ENCODE measurements at places on chromosomes 3 and 15.

DNA sequence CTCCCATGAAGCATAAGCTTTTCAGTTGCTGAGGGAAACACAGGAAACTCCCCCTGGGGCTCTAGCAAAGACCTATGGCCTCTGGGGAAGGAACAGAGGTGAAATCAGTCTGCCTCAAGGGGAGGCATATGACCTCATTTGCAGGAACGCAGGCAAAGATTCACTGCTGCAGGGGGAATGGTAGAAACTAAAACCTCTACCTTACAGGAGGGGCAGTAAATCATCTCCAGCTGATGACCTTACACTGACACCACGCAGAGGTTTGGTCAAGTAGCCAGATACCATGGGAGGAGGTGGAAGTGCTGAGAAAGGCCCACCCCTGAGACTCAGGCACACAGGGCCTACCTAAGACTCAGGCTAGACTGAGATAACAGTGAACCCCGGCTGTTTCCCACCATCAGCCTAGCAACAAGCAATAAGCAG lies 81.1 kb downstream of the RAD18 start:
- no peak for DNase-seq

DNA sequence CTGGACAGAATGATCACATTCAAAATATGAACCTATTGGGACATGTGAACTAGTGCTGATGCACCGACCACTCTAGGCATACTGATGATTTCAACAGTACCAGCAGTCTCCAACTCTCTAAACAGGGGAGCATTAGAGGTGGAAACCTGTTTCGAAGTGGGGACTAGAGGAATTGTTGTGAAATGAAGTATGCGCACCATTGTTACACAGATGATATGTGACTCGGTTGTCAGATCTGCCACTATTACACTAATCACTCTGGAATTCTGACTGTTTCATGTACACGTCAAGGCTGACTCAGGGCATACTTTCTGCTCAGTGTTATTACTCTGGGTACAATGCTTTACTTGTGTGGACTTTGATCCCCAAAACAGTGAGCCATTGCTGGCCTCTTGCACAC lies 198.2 kb upstream of the UBE2E2 start:
- no peak for DNase-seq

GRCh38 chr3:188361888-188362287 lies 207.9 kb downstream of the LPP start:
- DNase-seq = peak; percentile 43

DNA sequence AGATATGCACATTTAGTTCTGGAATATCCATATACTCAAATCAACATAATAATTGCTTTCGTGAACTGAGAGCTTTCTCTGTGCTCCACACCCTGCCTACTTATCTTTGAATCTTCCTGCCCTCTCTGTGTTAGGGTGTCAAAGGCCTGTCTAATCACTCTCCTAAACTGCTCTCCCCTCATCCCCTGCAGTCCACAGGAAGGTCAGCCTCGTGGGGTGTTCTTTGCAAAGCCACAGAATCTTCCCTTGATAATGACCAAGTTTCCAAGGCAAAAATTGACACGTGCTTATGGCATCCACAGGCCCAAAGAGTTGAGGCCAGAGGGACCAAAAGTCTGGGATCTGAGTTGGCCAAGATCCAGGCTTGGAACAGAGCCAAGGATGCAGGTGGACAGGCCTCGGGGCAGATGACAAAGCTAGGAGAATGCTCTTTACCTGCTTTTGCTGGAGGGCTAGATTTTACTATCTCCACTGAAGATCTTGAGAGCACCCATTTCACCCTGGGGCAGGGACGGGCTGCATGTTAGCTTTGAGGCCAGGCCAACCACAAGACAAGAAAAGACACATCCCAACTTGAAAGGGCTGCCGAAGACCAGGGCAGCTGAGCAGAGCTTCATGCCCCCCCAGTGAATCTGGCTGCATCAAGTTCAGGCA lies 20.4 kb downstream of the BHLHE40 start:
- no peak for DNase-seq

DNA sequence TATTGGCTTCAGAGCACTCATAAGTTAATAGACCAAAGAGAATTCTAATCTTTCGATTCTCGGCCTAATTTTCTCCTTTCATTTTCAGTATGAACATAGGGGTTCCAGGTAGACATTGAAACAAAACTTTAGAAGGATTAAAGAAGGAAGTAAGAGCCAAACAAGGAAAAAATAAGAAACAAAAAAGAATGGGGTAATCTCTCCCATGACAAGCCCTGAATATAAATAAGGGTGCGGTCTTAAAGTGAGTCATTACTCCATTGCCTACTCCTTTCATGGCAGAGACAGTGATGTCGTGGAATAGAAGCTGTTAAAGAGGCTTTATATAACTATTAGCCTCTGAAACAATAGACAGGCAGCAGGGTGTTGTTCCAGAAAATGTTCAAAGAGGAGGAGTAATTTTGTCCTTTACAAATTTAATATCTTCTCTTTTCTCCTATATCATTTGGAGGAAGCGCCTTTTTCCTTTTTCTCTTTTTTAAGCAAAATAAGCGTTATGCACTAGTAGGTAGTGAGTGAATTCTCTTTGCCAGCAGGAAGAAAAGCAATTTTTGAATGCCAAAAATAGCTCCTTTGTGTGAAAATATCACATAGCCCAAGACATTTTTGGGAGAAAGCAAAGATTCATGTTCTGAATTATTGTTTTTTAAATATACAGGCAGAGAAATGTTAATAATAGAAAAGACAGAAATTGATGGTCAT lies 607.9 kb upstream of the KCNMB2 start:
- no peak for DNase-seq

GRCh38 chr3:12253516-12254343 lies 35.1 kb upstream of the PPARG start:
- no peak for DNase-seq

DNA sequence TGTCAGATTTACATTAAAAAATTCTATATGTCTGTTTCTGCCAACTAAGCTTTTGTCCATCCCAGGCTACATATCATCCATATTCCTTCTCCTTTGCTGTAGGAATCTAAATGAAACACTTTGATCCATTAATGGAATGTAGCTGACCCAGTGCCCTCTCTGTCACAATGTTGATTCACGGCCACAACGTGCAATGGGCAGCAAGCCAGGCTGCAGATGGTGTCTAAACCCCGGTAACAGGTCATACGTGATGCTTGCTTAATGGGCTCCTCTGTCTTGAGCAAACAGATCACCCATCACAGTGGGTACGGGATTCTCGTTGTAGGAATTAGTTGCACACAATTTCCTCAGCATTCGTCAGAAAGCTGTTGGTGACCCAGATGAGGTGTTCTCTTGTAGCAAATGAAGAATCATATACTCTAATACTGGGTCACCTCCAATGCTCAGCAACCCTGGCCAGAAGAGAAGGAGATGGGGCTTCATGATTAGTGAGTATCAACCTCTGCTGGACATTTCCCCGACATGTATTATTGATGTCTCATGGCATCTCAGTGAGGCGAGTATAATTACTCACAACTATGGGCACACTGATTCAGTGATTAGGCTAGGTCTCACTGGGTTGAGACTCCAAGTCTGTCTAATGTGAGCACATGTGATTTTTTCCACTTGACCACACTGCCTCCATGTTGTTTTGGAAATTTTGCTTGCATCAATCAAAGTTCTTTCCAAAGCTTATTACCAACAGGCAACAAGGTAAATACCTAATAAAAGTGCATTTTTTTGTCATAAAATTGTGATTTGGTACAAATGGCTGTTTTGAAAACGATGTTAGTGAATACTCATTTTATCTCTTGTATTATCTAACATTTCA lies 12.9 kb upstream of the DCBLD2 start:
- no peak for DNase-seq

DNA sequence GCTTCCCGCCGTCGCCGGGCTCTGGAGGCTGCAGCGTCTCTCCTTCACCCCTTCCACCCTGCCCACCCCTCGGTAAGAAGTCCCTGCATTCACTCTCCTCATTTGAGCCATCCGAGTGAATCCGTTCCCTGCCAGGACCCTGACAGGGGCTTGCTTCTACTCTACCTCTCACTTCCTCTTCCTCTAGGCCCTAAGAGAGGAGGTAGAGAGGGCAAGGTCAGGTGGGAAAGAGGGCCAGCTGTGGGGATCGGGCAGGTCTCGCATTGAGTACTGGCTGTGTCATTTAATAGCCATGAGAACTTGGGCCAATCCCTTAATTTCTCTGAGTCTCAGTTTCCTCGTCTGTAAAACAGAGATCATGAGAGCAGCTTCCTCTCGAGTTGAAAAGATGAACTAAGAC lies 283.6 kb downstream of the UACA start:
- DNase-seq = no peak

DNA sequence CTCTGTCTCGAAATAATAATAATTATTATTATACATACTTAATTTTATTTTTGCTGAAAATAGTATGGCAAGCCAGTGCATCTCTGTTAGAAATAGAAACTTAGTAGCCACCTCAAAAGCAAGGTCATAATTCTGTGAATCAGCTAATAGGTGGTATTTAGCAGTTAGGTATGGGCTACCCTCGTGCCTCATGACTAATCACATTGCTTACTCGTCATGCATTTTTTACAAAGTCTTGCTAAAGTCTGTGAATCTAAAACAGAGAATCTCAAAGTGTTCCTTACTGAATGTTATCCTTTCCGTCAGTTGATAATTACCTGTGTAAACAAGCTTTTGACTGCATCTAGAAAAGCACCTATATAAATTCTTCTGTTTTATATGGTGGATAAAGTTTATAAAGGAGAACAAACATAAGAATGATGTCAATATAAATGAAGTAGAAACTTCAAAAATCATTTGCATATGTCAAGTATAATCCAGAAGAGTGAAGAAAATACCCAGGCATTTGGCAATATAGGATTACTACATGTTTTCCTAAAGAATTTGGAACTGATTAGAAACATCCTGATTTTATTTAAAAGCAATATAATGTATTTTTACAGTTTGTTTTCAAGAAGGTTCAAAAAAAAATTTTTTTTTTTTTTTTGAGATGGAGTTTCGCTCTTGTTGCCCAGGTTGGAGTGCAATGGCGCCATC lies 6.2 kb downstream of the PPARG start:
- no peak for DNase-seq
